Naive thymus-derived CD8-positive, alpha-beta T cell (primary cell): ENCODE measurements at places on chromosomes 6 and 20. TPM values are rescaled to one million over a fixed set of nuclear protein-coding genes. Genes with fewer than 3 reads are reported as not detected.

DNA sequence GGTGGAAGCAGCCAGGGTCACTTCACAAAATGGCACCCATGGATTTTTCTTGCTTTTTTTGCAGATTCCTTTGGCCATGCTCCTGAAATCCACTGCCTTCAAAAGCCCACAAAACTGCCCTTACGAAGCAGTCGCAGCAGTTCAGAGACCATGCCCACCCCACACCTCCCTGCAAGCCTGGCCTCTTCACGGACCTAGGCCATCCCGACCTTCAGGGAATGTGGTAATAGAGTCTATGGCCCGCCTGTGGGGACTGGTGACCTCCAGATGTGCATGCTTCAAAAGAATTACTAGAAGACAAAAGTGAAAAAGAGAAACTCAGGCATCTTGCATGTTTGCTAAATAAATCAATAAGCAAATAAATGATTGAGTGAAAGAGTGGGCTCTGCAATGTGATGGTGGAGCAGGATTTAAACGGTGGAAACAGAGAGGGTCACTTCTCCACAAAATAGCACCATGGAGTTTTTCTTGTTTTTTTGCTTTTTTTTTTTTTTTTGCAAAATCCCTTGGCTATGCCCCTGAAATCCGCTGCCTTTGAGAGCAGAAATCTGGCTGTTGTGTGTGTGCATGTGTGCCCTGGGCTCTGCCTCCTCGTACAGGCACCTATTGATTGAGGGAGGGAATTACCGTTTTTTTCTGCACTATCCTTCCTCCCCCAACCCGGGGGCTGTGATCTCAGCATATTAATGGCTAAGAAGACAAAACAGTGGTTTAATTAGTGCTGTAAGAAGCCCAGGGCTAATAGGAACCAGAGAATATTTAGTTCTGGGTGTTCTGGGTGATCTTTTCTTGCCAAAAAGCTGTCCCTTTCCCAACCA is 107.4 kb downstream of the PXDC1 start:
- peaks cover 11% of the 10 kb centered on the region for H3K36me3 ChIP-seq
- H3K27me3 ChIP-seq: no peaks in the 10 kb centered on the region
- H3K27ac ChIP-seq: no peak overlapping the region
- no peak overlapping the region for H3K4me3 ChIP-seq
- DNase-seq: no peak

DNA sequence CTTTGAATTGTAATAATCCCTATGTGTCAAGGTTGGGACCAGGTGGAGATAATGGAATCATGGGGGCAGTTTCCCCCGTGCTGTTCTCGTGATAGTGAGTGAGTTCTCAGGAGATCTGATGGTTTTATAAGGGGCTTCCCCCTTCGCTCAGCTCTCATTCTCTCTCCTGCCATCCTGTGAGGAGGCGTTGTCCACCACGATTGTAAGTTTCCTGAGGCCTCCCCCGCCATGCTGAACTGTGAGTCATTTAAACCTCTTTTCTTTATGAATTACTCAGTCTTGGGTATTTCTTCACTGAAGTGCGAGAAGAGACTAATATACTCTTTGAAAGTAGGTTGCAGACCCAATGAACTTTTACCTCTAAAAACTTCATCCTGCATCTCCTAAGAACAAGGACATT is 39.2 kb upstream of the KCNG1 start:
- DNase-seq: no peak
- H3K27me3 ChIP-seq: peaks cover 22% of the 10 kb centered on the region
- no peaks in the 10 kb centered on the region for H3K4me1 ChIP-seq

- no peak for DNase-seq
- no peak overlapping the region for H3K27ac ChIP-seq
- H3K4me1 ChIP-seq: peaks cover 11% of the 10 kb centered on the region
- H3K36me3 ChIP-seq: peaks cover 2% of the 10 kb centered on the region
- no peak overlapping the region for H3K4me3 ChIP-seq
Observed at GRCh38 chr6:34950849-34951248, 61.8 kb downstream of the ANKS1A start.

The BTN1A1 gene
- not detected for total RNA-seq

DNA sequence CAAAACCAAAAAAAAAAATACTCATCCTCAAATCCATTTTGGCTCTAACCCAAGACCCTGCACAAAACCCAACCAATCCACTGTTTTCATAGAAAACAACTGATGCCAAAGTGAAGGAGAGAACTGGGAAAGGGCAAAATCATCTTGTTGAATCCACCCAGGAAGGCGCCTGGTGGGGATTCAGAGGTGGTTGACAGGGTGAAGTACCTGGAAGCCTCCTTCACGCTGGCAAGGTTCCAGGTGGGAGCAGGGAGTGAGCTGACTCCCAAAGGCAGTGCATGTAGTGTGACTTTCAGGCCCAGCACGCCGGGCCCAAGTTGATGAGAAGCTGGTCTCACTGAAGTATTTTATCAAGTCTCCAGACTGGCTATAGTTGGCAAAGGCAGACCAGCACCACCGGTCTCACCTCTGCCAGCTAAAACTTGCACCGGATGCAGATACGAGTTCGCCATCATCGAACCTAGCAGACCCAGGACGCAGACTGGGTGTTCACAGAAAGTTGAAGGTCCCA is 16.5 kb downstream of the PPP1R10 start:
- H3K4me3 ChIP-seq: no peak overlapping the region
- DNase-seq: no peak
- peaks cover 21% of the 10 kb centered on the region for H3K36me3 ChIP-seq

DNA sequence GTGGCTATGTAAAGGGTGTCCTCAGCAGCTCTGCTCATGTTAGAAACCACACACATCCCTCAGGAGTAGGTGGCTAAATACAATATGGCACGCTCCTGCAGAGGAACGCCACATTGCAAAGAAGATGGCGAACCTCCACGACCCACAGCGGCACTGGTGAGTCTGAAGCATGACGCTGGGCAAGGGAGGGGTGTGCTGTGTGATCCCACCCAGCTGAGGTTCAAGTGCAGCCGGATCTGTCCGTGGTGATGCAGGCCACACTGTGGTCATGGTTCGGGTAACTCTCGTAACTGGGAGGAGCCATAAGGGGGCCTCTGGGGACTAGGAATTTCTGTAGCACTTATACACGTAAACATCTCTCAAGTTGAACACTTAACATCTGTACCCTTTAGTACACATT is 23.4 kb upstream of the APMAP start:
- DNase-seq: no peak
- no peak overlapping the region for H3K4me3 ChIP-seq
- H3K4me1 ChIP-seq: peaks cover 2% of the 10 kb centered on the region
- no peak overlapping the region for H3K27ac ChIP-seq

DNA sequence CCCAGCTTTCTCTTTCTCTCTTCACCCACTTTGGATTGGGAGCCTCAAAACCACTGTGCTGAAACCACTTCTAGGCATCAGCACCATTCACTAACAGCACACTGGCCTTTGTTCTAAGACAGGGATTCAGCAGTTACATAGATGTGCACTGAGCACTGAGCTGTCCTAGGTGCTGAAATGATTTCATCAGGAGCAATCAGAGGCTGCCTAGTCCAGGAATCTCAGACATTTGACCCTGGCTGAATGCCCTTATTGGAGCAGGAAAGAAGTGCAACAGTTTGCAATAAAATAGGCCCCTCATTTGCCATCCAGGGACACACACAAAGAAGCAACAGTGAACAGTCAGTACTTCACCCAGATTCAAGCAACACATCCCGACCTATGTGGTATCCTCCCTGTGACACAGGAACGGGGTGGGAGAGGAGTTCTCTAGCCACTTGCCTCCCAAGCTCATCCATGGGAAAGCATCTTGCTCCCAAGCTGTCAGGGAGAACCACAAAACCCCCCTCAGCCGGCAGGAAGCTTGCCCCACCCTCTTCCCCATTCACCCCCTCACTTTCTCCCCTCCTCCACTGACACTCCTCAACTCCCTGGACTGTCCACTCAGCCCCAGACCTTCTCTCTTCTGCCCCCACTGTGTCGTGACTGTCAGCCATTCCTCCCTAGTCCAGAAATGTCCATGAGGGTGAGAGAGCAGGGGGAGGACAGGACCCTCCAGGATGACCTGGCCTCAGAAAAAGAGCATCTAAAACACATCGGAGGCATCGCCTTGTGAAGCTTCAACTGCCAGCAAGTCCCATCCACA is 304.4 kb downstream of the PREX1 start:
- no peak overlapping the region for H3K27ac ChIP-seq
- H3K4me3 ChIP-seq: no peak overlapping the region
- H3K4me1 ChIP-seq: no peaks in the 10 kb centered on the region
- no peak for DNase-seq
- H3K27me3 ChIP-seq: peaks cover 24% of the 10 kb centered on the region
- no peaks in the 10 kb centered on the region for H3K36me3 ChIP-seq

The MUC22 gene
- total RNA-seq: not detected

GRCh38 chr6:170295510-170296422 is 4.9 kb upstream of the DLL1 start:
- H3K27ac ChIP-seq: no peak overlapping the region
- peaks cover 36% of the 10 kb centered on the region for H3K27me3 ChIP-seq
- peaks cover 22% of the 10 kb centered on the region for H3K4me1 ChIP-seq
- peak; percentile 36 for DNase-seq
- H3K36me3 ChIP-seq: no peaks in the 10 kb centered on the region
- peak overlapping the region; percentile 78 for H3K4me3 ChIP-seq

The CLVS2 gene
- not detected for total RNA-seq
